Stimulated activated CD4-positive, alpha-beta T cell treated with anti-CD3 and anti-CD28 coated beads, Interleukin-2, amount 100 ng/mL, for 24 hours (primary cell): ENCODE measurements at places on chromosomes 1 and 21.

DNA sequence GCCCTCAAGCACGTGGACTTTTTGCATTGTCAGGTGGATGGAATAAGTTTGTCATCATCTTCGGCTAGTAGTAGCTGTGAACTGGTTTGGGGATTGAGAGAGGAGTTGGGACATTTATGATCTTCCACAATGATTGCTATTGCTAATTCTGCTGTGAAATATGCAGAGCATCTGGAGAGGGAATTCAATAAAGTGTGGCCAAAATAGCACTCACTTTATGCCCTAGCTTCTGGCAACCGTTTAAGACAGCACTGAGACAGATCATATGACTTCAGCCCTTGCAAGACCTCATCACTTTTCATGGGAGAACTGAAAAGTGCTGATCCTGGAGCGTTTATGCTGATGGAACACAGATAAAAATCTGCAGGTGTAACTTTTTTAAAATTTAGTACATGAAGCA, 360.8 kb downstream of the GPATCH2 start:
- DNase-seq, result no peak

- no peak for DNase-seq
These were observed 14.4 kb downstream of the BTBD8 start for GRCh38 chr1:92094595-92094994.

GRCh38 chr1:31434979-31435378, 22.0 kb downstream of the SERINC2 start:
- DNase-seq, result no peak

- no peak for DNase-seq
These were observed 642.1 kb upstream of the ADGRL2 start for GRCh38 chr1:81158592-81158991.

GRCh38 chr1:202074985-202075384, 47.7 kb upstream of the GPR37L1 start:
- no peak for DNase-seq

GRCh38 chr1:43229826-43230780, 39.7 kb upstream of the TMEM125 start:
- DNase-seq, result no peak

- DNase-seq, result no peak
These were observed 53.8 kb upstream of the APP start for GRCh38 chr21:26224366-26224765.

- no peak for DNase-seq
These were observed 14.5 kb downstream of the ZNF697 start for GRCh38 chr1:119633575-119633974.

GRCh38 chr1:246768403-246769020, 44.3 kb downstream of the SCCPDH start:
- no peak for DNase-seq

- no peak for DNase-seq
These were observed 67.7 kb downstream of the COL18A1 start for GRCh38 chr21:45472445-45473365.

DNA sequence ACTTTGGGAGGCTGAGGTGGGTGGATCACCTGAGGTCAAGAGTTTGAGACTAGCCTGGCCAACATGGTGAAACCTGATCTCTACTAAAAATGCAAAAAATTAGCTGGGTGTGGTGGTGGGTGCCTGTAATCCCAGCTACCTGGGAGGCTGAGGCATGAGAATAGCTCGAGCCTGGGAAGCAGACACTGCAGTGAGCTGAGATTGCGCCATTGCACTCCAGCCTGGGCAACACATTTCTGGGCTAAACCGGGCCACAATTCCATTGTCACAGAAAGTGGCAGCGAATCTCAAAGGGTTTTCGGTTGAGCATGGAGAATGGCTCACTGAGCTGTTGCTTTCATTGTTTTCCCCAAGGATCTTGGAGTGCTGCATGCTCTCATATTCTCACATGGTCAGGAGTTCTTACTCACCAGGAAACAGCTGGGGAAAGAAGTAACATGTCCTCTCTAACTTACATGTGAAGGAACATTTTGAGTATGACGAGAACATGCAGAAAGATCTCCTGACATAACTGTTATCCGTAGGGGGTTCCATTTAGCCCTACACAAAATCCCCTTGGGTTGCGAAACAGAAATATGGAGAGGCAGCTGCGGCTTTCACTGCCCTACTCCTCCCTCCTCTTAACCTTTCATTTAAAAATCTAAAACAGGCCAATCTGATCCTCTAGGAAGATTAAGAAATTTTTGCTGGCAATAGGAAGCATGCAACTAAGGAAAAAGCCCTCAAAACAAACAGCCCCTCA, 341.1 kb downstream of the PCP4 start:
- DNase-seq, result no peak

DNA sequence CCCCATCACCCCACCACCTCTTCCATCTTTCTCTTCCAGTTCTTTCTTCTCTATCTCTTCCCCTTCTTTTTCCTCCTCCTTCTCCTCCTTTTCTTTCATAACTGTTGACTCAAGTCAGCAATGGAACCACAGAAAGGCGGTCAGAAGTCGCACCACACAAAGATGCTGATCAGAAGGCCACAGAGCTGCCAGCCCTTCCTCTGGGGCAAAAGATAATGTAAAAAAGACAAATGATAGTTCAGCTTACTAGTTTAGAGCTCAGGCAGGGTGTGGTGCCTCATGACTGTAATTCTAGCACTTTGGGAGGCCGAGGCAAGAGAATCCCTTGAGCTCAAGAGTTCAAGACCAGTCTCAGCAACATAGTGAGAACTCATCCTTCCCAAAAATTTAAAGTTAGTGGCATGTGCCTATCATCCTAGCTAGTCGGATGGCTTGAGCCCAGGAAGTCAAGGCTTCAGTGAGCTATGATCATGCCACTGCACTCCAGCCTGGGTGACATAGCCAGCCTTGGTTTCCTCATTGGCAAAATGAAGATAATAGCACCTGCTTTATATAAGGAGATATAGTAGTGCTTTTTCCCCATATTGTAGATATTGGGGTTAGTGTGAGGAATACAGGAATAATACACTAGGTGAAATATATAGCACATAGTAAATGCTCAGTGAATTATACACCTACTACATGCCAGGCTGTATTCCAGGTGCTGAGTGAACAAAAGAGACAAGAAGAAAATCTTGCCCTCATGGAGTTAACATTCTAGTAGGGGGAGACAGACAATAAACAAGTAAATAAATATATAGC, 12.5 kb upstream of the IGSF3 start:
- no peak for DNase-seq

DNA sequence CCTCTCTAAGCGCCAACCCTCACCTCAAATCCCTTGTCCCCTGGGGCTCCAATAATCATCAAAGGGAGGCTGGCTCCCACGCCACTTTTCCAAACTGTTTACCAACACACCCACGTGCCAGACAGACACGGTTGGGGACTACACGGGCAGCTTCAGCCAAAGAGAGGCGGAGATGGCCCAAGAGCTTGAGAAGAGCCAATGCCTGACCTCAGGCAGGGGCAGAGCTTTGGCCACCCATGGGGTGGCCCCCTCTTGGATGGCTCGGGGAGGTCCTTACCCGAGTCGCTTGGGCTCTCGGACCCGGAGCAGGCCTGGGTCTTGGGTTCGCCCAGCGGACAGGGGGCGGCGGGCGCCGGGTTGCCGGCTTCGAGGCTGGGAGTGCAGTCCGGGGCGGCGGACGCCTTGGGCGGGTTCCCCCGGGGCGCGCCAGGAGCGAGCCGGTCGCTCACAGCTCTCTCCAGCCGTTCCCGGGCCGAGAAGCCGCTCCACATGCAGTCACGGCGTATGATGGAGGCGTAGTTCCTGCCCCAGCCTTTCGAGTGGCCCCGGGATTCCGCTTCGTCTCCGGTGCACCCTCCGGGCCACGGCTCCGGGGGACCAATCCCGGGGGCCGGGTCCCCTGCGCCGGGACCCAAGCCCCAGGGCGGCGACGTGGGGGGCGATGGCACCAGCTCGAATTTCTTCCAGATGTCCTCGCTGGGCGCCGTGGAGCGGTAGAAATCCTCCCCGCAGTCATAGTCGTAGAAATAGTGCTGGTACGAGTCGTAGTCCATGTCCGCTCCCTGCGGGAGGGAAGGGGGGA, 854 bp downstream of the MYCL start:
- no peak for DNase-seq

GRCh38 chr1:198278943-198279342, 122.1 kb downstream of the NEK7 start:
- DNase-seq, result no peak

GRCh38 chr1:244705261-244706234, 52.6 kb downstream of the DESI2 start:
- DNase-seq, result no peak

DNA sequence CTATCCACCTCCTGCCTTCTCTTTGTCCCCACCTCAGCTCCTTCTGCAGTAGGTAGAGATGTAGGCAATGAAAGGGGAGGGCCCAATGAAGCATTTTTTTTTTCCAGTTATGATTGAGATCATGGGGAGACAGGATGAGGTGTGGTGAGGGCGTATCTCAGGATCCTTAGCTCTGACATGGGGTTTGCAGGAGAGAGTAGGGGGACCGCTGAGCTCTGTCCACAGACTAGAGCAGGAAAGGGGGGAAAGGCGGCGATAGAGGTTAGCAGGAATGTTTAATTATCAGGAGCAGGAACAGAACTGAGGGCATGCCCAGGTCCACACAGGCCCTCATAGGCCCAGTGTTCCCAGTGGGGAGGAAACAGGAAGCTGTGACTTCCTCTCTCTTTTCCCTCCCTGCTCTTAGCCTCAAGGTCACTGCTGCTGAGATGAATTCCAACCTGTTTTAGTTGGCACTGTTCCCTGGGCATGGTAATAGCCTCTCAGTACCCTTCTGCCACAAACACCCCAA, 901 bp upstream of the RXFP4 start:
- no peak for DNase-seq

- no peak for DNase-seq
These were observed 13.8 kb downstream of the C1orf116 start for GRCh38 chr1:207018707-207019106.

DNA sequence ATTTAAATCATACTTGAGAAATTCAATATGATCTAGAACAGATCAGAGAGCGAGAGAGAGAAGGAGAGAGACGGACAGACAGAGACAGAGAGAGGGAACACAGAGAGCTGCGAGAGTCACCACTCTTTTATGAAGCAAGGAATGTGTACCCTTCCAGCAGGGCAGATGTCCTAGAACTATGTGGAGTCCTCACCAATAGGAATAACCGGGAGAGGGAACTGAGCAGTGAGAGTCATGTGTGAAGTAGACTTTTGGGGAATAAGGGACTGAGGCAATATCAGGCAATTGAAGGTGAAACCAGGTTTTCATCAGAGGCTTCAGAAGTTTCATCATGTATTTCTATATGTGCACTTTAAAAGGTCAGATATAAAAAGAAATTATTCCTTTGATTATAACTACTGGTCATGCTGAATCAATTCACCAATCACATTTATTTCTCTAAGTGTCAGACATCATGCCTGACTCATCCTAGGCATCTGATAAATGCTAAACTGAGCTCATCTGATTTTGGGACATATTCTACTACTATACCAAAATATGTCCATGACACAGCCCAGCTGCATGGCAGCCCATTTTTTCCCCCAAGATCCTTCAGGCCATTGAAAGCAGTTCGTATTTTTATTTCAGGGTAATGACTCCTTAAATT, 22.4 kb downstream of the VTCN1 start:
- no peak for DNase-seq

- no peak for DNase-seq
These were observed 33.6 kb upstream of the RAP1GAP start for GRCh38 chr1:21702780-21703179.

DNA sequence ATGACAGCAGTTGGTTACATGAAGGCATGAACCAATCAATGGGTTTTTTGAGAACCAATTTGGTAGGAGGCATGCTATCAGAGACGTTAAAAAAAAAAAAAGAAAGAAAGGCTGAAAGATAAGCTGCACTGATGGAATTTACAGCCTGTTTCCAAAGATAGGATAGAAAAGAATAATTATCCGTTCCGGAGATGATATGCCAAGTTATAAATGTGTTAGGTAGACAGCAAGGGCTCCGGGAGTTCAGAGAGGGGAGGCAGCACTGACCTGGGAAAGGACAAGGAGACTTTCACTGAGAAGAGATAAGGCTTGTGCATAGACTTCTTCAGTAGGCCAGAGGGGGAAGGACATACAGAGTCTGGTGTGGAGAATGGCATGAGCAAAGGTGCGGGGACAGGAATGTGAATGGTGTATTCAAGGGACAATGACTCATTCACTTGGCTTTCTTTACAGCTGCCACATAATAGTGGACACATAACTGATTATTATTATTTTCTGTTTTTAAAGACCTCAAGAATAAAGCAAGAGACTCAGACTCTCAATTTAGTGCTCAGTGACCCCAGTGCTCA, 24.8 kb upstream of the ACBD6 start:
- DNase-seq, result no peak

DNA sequence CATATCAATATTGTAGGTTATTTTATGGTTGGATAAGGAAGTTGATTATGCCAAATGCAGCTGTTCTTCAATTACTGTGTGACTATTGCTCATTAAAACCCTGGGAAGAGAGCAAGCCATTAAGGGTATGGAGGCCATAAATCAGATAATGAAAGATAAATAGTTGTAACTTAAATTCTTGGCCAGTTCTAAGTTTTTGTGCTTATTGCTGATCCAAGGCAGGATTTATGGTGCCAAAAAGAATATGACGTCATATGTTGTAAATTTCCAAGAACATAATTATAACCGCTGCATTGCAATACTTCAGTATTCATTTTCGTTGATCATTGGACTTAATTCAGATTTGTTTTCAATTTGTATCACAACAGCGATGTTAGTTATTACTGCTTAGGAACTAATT, 211.6 kb downstream of the LRRC40 start:
- DNase-seq, result no peak

DNA sequence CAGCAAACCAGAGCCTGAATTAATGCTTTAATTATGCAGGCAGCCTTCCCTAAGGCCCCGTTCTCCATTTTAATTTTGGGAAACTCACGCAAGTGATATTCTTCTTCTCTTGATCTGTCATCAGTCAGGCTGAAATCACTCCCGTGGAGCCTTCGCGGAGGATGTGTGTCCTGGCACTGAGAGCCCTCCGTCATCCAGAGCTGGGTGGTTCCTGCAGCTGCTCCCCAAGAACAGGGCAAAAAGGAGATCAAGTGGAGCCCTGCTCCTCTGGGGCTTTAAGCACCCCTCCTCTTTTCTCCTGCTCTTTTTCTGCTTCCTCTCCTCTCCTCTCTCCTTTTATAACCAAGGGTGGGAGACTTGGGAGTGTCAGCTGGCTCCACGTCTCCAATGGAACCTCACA, 133.2 kb upstream of the CACNA1E start:
- DNase-seq, result no peak

DNA sequence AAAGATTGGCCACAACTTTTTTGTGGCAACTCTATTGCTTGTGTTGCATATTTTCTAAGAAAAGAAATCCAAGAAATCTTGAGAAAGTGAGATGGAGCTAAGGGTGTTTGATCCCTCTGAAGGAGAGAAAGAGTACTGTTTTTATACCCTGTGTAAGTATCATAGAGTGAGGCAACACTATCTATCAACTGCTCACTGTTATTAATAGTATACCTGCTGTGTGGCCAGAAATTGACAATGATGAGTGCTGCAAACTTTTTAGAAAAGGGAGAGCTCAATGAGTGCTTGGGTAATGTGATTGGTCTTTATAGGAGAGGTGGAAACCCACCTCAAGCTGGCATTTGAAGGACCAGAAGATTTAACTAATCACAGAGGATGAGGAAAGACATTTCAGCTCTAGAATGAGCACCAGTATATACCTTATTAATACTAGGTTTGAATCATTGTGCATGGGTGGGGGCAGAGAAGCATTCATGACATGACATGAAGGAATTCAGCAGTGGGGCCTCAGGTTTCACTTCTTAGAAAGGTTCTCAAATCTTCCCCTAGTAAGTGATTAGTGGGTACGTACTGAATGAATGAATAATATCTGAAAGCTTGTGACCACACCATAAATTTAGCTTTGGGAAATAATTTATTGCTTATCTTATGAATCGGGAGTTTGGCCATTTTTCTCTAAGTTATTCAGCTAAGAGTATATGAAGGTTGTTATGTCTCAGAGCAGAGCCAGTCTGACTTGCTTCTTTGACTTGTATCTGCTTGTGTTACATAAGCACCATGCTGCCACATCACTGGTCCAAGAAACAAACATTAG, 169.2 kb upstream of the SGIP1 start:
- DNase-seq, result no peak
